Calu3 (cell line): ENCODE measurements at places on chromosomes 4 and X. TPM values are rescaled to one million over a fixed set of nuclear protein-coding genes. Genes with fewer than 3 reads are reported as not detected.

- DNase-seq = peak; percentile 67
Observed at GRCh38 chrX:45851434-45851991, 650.8 kb upstream of the DIPK2B start.

DNA sequence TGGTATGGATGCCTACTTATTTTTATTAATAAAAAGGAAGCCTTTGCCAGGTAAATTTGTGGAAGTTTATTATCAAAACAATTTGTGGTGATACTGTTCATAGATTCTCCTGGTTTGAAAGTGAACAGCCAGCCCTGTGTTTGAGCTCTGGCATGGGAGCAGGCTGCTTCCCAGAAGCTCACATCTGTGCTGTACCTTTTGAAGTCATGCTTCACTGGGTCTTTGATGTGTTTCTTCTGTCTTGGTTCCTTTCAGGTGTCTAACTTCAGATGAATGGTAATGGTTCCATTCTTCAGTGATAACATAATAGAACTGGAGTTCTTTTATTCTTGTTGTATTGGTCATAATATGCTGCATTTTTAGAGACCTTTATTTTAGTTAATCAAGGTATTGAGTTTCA, 85.5 kb downstream of the BMPR1B start:
- no peak for DNase-seq

DNA sequence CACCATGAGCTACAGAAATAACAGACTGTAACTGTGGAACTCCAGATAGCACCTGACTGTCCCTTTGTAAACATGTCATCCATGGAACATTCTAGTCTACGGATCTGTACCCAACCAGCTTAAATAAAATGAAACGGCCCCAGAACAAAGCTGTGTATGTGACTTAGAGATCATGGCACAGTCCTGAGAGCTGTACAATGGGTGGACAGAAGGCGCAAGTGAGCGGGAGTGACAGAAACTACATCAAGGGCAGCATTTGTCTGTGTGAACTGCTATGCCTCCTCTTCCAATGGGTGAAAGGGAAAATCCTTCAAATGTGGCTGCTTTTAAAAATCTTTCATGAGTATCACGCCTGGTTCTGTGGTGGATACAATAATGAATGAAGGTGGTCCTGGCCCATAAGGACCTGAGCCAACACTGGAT, 72.5 kb downstream of the FAT1 start:
- no peak for DNase-seq

DNA sequence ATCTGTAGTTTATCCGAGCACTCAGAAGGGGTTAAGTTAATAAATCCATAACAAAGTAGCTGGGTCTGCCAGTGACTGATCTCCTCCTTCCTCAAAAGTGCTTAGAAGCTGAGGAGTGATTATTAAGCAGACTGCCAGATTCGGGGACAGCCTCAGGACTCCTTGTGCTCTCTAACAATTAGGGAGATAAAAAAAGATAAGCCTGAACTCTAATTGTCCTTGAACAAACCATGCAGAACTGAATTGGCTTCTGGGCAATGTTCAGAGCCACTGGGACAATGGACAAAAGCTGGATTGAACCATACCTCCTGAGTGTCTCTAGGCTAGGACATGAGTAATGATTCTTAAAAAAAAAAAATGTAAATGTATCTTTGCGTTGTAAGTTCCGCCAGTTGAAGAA, 22.7 kb upstream of the GRPR start:
- no peak for DNase-seq

DNA sequence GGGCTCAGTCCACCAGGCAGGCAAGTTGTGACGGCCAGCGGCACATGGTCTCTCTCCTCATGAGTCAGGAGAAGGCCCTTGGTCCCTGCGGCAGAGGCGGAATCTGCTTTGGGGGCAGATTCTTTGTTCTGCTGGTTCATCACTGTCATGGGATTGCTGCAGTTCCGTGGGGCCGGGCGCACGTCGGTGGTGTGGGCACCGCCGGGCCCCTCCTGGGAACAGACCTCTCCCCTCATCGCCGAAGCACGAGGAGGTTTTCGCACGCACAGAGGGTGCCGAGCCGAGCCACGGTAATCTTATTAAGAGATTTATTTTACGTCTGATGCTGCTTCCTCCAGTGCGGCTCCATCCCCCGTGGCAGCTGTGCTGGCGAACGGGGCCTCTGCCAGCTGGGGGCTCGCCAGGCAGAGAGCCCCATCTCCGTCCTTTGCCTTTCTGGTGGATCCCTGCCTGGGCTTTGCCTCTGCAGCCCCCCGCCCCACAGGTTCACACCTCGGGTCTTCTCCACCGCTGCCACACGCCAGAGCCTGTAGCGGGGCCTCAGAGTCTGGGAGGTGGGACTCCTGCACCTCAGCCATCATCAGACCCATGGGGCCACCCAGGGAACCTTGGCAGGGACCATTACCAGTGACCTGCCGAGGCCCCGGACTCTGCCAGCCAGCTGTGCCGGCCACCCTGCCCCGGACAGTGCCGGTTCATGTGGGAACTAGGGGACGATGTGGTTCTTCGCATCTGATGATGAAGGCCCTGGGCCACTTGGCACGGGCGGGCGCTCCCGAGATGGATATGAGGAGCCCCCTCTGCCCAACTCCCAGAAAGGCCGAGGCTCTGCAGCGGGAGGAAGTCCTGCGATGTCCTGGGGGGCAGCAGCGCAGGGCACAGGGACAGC, 86.7 kb upstream of the NKX1-1 start:
- no peak for DNase-seq

GRCh38 chr4:98261405-98262291, 464 bp downstream of the RAP1GDS1 start:
- peak; percentile 25 for DNase-seq

- no peak for DNase-seq
Observed at GRCh38 chr4:177448850-177449249, 6.6 kb upstream of the AGA start.

- no peak for DNase-seq
Observed at GRCh38 chr4:37837446-37837845, 11.0 kb downstream of the PGM2 start.

Gene TBC1D25
- 18.2 and 19.4 TPM in 2 replicates for total RNA-seq

Gene TLR1
- 1.1 and 1.3 TPM in 2 replicates for total RNA-seq
